ENCODE measurements at places on chromosomes 7 and 10.

DNA sequence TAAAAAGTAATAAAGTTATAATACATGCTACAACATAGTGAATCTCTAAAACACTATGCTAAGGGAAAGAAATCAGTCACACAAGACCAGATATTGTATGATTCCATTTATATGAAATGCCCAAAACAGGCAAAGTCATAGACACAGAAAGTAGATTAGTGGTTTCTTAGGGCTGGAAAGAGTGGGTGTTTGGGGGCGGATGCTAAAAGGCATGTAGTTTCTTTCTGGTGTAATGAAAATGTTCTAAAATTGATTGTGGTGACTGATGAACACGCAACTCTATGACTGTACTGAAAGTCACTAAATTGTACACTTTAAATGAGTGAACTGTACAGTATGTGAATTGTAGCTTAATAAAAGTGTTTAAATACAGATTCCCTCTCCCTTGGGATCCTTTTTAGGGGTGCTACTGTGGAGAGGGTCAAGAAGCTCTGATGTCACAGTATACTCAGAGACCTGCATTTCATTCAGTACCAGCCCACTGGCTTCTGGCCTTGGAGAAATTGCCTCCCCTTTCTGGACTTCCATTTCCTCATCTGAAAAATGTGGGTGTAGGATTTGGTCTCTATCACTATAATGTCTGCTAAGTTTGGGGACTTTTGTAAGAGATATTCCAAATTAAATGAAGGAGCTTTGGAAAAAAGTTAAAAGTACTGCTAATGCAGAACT lies 46.4 kb downstream of the AOAH start:
- DNase-seq: no peak

DNA sequence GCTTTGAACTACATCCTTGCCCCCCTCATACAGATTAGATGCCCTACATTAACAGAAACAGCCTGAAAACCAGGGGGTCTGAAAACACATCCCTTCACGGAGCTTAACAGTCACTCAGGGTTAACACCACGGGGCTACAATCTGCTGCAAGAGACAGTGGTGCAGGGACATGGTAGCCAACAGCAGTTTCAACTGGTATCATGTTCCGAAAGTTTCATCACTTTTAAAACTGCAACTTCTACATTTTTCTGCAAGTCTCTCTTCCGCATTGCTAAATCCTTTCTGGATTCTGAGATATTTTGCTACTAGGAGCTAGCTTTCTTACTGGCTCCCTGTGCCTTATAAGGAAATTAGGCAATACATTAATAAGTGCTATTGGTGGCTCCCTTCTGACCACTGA lies 92.6 kb downstream of the JAZF1 start:
- DNase-seq: no peak

GRCh38 chr10:77005871-77006270 lies 631.7 kb downstream of the KCNMA1 start:
- DNase-seq: no peak

DNA sequence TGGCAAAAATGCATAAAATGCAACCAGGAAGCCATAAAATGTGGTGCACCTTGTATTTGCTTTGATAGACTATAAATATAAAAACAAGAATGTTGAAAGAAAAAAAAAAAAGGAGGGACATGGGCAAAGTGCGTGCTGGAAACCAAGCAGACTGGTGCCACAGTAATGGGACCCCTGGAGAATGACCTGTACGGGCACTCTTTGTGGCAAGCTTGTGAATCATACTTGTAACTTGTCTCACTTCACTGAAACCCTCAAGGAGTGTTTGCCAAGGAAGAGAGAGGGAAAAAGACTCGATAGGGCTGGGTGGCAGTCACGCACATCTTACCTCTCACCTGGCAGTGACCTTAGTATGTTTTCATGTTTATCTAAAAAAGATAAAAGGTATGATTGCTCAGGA lies 1183.6 kb downstream of the GATA3 start:
- DNase-seq: no peak

DNA sequence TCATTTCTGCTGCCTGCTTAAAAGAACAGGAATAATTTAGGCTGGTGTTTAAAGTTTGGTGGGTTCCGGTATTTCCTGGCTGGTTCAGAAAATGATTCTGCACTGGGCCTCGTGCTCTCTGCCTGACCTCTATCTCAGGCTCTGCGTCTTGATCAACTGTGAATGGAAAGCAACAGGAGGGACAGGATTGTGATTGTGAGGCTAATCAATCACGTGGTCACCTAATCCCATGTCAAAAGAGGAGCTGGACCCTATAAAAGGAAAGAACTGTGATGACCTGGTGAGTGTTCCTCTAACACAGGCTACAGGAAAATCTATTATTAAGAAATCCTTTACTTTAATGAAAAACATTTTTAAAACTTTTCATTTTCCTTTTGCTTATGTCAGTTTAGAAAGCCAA lies at the start of gene DHX32:
Gene DHX32 (minus strand): TSS at position 101 of the 400 bp plus-strand sequence. CDS start 468 bp downstream, outside the sequence.
- no peak for DNase-seq

GRCh38 chr10:95459446-95460045 lies 101.6 kb downstream of the SORBS1 start:
- DNase-seq: no peak

DNA sequence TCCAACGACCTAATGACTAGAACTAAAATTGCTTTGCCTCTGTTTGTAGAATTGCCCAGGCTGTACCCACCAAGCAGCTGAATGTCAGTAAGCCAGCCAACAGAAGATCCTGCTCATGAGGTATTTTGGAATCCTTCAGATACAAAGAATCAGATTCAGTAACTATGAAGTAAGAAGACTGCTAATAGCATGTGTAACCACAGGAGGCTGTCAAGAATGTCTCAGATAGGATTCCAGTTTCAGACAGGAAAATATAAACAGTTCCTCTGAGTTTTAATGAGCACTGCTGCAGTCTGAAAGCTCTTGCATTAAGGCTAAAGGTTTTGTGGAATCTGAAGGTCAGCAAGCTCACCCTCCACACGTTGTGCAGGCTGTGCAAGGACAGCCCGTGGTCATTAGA lies 112.6 kb upstream of the ADAM12 start:
- DNase-seq: no peak

GRCh38 chr7:150415161-150416153 lies 35.0 kb upstream of the GIMAP8 start:
- DNase-seq: no peak

Measured in bone marrow (tissue), 2 donors.